ENCODE measurements at places on chromosomes 11 and 22.
A peak's percentile ranks its signal among the peaks of the same experiment; 100 is the strongest.

- DNase-seq = no peak
Measured at GRCh38 chr11:124174001-124174583, 9.1 kb upstream of the OR10D3 start.

GRCh38 chr22:19396934-19397733 is 34.4 kb downstream of the HIRA start:
- no peak for DNase-seq

- DNase-seq = no peak
Measured at GRCh38 chr22:26404851-26405421, 24.1 kb upstream of the ASPHD2 start.

GRCh38 chr11:57778318-57779037 is 16.9 kb downstream of the CTNND1 start:
- no peak for DNase-seq

- no peak for DNase-seq
Measured at GRCh38 chr11:109034339-109034696, 369.4 kb downstream of the DDX10 start.

DNA sequence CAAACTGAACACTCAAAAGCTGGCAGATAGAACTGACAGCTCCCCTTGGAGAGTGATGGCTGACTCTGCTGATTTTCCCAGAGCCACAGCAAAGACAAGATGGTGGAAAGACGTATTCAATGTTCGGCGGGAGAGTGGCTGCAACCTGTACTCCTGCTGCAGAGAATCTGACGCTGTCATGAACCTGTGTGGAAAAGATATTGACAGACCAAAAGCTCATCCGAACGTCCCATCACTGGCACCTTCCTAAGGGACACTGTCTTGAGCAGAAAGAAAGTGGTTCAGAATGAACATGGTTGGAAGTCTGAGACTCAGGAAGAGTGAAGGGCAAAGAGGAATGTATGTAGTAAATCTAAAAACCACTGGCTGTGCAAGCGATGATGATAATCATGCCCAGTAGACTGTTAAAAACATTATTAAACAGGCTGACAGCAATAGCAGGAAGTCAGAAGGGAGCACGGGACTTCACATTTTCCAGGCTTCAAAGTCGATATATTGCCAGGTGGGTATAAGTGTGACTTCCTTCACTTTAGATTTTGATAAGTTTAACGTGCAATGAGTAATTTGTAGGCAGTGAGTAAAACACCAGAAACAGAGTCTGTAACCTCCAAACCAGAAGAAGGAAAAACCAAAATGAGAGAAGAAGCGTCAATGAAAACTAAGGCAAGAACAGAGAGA is 6.2 kb upstream of the IL17REL start:
- DNase-seq = peak; percentile 51

GRCh38 chr22:33823552-33823951 is 96.7 kb downstream of the LARGE1 start:
- no peak for DNase-seq
